ENCODE measurements at places on chromosomes 16 and 17.

GRCh38 chr16:10325783-10326543 lies 59.9 kb upstream of the ATF7IP2 start:
- DNase-seq: no peak

- DNase-seq: no peak
Observed at GRCh38 chr16:51839727-51840462, 688.8 kb upstream of the SALL1 start.

DNA sequence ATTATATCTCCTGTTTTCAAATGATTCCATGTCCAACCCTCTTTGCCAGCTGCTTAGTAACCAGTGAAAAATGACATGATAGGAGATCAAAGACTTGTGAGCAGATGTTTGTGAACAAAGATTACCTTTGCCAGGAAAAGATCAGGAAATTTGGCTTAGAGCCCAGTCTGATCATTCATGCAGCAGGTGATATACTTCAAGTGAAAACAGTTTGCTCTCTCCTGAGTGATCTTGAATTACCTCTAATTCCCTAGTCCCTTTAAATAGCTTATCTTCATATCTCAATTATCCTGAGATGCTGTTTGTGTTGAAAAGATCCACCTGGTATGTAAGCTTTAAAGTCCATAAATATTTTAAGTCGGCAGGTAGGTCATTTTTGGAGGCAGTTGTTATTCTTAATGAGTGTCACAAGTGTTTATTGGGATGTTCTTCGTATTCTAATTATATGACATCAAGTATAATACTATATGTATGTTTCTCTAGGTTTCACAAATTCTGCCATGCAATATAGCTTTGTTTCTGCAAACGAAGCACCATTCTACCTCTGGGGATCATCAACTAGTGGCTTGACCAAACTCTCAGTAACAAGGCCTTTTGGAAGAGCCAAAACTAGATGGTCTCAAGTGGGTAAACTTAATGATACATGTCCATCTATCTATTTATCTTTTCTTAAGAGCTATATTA lies 13.2 kb upstream of the VPS35L start:
- DNase-seq: no peak

DNA sequence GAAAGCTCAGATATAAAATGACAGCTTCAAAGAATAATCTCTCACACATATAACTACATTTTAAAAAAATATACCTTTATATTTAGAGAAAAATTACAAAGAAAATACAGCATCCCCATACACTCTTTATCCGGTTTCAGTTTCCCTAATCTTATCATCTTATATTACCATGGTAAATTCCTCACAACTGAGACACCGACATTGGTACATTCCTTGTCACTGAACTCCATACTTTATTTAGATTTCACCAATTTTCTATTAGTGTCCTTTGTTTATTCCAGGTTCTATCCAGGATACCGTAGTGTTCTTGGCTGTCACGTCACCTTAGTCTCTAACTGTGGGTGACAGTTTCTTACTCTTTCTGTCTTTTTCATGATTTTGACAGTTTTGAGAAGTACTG lies 22.0 kb upstream of the ABCA10 start:
- no peak for DNase-seq

GRCh38 chr17:72822358-72823023 lies 270.0 kb downstream of the SLC39A11 start:
- peak; percentile 38 for DNase-seq

DNA sequence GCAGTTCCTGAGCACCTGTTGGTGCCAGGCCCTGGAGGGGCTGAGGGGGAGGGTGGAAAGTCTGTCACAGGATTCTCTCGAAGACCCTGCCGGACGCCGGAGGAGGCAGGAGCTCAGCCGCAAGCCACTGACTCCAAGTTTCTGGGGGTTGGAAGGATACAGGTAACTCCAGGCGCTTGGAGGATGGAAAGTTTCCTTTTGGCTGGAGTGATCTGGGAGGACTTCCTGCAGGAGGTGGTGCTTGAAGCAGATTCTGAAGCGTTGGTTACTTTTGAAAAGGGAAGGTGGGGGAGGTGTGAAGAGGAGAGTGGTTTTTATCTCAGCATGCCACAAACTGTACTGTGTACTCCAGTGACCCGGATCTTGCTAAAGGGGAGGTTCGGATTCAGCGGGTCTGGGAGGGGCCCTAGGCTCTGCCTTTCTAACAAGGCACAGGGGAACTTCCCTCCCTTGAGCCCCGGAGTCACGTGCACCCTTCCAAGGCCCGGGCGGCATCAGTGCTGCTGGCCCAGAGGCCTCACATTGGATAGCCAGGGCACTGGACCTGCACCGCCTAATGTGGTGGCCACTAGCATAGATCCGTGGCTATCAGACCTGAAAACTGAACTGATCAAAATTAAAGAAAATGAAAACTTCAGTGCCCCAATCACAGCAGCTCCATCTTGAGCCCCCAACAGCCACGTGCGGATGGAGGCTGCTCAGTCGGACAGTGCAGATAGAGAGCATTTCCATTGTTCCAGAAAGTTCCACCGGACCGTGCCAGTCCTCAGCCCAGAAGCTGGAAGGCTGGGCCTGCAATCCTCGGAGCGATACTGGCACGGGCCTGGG lies 42.2 kb upstream of the GSE1 start:
- DNase-seq: peak; percentile 87

DNA sequence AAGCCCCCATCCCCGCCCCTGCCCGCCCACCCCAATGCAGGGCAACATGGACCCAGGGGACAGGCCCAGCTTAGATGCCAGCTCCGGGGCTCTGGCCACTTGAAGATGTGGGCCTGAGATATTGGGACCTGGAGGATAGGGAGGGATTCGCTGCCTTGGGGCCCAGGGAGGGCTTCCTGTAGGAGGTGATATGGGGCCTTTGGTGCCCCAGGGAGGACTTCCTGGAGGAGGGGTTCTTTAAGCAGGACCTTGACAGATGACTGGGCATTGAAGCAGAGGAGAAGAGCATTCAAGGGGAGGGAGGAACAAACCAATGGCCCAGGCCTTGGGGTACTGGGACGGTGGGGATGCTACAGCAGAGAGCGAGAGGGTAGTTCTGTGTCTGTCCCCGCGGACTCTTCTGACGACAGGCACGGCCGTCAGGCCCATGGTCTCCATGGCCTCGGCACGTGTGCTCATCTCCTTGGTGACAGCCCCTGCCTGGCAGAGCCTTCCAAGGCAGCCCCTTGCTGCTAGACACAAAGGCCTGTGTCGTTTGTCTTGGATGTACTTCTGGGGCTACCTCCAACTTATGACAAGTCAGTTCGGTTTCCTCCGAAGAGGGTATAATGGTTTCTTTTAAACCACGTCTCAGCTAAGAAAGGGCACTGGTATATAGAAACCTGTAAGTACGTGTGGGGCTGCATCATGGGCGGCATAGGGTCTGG lies 55.5 kb upstream of the ZC3H18 start:
- DNase-seq: no peak
